ENCODE measurements at places on chromosomes 2 and 18.

GRCh38 chr2:174840436-174840835, 76.2 kb upstream of the CHRNA1 start:
- no peaks in the 10 kb centered on the region for H3K27me3 ChIP-seq
- no peak overlapping the region for H3K27ac ChIP-seq
- no peaks in the 10 kb centered on the region for H3K36me3 ChIP-seq
- H3K4me1 ChIP-seq: peaks cover 32% of the 10 kb centered on the region

DNA sequence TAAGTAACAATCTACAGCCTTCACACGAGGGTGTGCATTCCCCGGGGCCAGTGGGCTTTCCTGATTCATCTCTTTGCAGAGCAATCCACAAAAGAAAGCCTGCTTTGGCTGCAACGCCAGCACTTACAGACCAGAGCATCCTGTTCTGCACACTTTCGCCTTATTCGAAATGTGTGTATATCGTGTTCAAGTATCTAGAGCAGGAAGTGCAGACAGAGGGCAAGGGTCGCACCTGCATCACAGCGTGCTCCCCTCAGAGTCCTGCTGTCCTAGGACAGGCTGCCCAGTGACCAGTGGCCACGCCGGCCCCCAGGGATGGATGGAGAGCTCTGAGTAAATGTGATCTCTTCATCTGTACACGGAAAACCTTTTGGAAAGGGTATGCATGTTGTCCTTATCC, 264.3 kb downstream of the ZNF516 start:
- no peak overlapping the region for H3K4me3 ChIP-seq
- H3K36me3 ChIP-seq: no peaks in the 10 kb centered on the region
- H3K4me1 ChIP-seq: no peaks in the 10 kb centered on the region
- no peak overlapping the region for H3K27ac ChIP-seq
- H3K27me3 ChIP-seq: no peaks in the 10 kb centered on the region
- no peak for DNase-seq

GRCh38 chr2:140604788-140605187, 1526.0 kb downstream of the LRP1B start:
- H3K36me3 ChIP-seq: no peaks in the 10 kb centered on the region
- no peaks in the 10 kb centered on the region for H3K4me1 ChIP-seq
- no peaks in the 10 kb centered on the region for H3K27me3 ChIP-seq
- DNase-seq: no peak
- H3K4me3 ChIP-seq: no peak overlapping the region

- H3K27ac ChIP-seq: no peak overlapping the region
- no peaks in the 10 kb centered on the region for H3K36me3 ChIP-seq
- H3K27me3 ChIP-seq: no peaks in the 10 kb centered on the region
Observed at GRCh38 chr2:3211256-3212060, 166.2 kb downstream of the EIPR1 start.
